Mammary microvascular endothelial cell (primary cell): ENCODE measurements at places on chromosomes 4 and X. TPM values are rescaled to one million over a fixed set of nuclear protein-coding genes. Genes with fewer than 3 reads are reported as not detected.

ARMCX5 gene
- 14.1 and 16.1 TPM in 2 replicates for total RNA-seq

CLIC2 gene
- 6.9 and 9.5 TPM in 2 replicates for total RNA-seq

QRFPR gene
- 1.6 and 1.7 TPM in 2 replicates for total RNA-seq

RBMXL3 gene
- not detected in 2 replicates for total RNA-seq

GPRASP1 gene
- 0.13 and 0.20 TPM in 2 replicates for total RNA-seq

VCX3A gene
- total RNA-seq, result not detected in 2 replicates

MTTP gene
- total RNA-seq, result not detected in 2 replicates

CXCL8 gene
- total RNA-seq, result 247 and 254 TPM in 2 replicates

UFSP2 gene
- total RNA-seq, result 27.5 and 28.9 TPM in 2 replicates

GASK1B gene
- 37.8 and 39.0 TPM in 2 replicates for total RNA-seq

VCX3B gene
- total RNA-seq, result not detected in 2 replicates

MAGEC3 gene
- not detected in 2 replicates for total RNA-seq

CLTRN gene
- total RNA-seq, result 0.07 and 0.10 TPM in 2 replicates

PTCHD1 gene
- total RNA-seq, result not detected in 2 replicates

SNX25 gene
- total RNA-seq, result 11.8 and 13.0 TPM in 2 replicates

PDZD4 gene
- total RNA-seq, result not detected in 2 replicates

FGF13 gene
- total RNA-seq, result 5.2 and 5.4 TPM in 2 replicates

TRIM60 gene
- total RNA-seq, result not detected in 2 replicates

OTC gene
- total RNA-seq, result not detected in 2 replicates

DMP1 gene
- total RNA-seq, result not detected in 2 replicates

CXCL11 gene
- 4.4 and 4.7 TPM in 2 replicates for total RNA-seq

UGT2B17 gene
- not detected in 2 replicates for total RNA-seq

SYTL5 gene
- 0.05 and 0.13 TPM in 2 replicates for total RNA-seq
